Skeletal muscle tissue (tissue), 5 donors: ENCODE measurements at places on chromosomes 16 and 17. TPM values are rescaled to one million over a fixed set of nuclear protein-coding genes. Genes with fewer than 3 reads are reported as not detected.

MBTPS1 gene
- 76.7 TPM for total RNA-seq

RNU2-1 gene
- total RNA-seq, result not detected

CTRL gene
- total RNA-seq, result 1.0 TPM

UMOD gene
- not detected for total RNA-seq
